ENCODE measurements at places on chromosomes 11 and 22. TPM values are rescaled to one million over a fixed set of nuclear protein-coding genes. Genes with fewer than 3 reads are reported as not detected.

DNA sequence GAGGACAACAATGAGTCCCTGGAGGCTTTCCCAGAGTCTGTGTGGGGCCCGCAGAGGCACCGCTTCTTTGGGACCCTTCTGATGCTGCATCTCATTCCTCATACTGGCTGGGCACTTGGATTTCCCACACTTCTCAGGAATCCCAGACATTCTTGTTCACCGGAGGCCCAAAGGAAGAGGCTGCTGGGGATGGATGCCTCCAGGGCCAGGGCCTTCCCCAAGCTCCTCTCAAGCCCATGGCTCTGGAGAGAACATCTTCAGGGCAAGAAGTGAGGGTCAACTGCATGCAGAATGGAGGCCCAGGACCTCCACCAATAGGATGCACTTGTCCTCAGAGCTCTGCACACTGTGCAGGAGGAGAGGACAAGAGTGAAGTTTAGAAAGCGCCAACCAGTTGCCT is 34.6 kb downstream of the DKK3 start:
- DNase-seq: peak; percentile 57
- H3K4me3 ChIP-seq: no peak overlapping the region
- H3K4me1 ChIP-seq: no peaks in the 10 kb centered on the region
- H3K27ac ChIP-seq: peak overlapping the region; percentile 86

- no peak overlapping the region for H3K4me3 ChIP-seq
- H3K27me3 ChIP-seq: no peaks in the 10 kb centered on the region
- no peak for DNase-seq
- no peaks in the 10 kb centered on the region for H3K36me3 ChIP-seq
These were observed 112.8 kb downstream of the ABTB2 start for GRCh38 chr11:34245041-34245440.

DNA sequence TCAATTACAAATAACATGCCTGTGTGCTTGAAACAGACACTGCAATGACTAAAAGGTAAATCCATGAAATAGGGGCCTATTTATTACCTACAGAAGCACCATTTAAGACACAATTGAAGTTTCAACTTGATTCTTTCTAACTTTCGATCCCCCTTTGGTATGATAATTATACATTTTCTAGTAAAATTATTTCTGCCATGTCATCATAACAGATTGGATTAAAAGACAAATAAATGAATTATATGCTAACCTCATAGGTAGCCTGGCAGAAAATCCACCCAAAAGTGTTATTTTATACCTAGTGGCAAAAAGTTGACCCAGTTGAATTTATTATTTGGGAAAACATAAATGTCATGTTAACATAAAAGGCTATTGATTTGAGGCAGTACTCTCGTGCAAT is 241.1 kb downstream of the RAB38 start:
- DNase-seq: no peak
- H3K27ac ChIP-seq: no peak overlapping the region

DNA sequence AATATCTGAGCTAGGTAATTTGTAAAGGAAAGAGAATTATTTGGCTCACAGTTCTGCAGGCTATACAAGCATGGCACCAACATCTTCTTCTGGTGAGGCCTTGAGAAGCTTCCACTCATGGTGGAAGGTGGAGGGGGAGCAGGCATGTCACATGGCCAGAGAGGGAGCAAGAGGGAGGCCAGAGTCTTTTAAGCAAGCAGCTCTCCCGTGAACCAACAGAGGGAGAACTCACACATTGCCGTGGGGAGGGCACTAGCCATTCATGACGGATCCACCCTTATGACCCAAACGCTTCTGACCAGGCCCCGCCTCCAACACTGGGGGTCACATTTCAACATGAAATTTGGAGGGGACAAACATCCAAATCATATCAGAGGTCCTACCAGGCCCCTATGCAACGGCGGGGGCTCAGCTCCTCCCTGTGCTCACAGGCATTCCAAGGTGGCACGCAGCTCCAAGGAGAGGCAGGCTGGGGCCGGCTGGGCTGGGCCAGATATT is 4.6 kb downstream of the C11orf96 start:
- DNase-seq: no peak
- H3K4me1 ChIP-seq: no peaks in the 10 kb centered on the region
- H3K4me3 ChIP-seq: no peak overlapping the region
- no peak overlapping the region for H3K27ac ChIP-seq
- H3K36me3 ChIP-seq: no peaks in the 10 kb centered on the region
- H3K27me3 ChIP-seq: peaks cover 47% of the 10 kb centered on the region

- no peaks in the 10 kb centered on the region for H3K27me3 ChIP-seq
- peaks cover 11% of the 10 kb centered on the region for H3K4me1 ChIP-seq
- no peaks in the 10 kb centered on the region for H3K36me3 ChIP-seq
- no peak overlapping the region for H3K27ac ChIP-seq
- no peak for DNase-seq
- H3K4me3 ChIP-seq: no peak overlapping the region
These were observed 30.3 kb downstream of the LAYN start for GRCh38 chr11:111570796-111571195.

DNA sequence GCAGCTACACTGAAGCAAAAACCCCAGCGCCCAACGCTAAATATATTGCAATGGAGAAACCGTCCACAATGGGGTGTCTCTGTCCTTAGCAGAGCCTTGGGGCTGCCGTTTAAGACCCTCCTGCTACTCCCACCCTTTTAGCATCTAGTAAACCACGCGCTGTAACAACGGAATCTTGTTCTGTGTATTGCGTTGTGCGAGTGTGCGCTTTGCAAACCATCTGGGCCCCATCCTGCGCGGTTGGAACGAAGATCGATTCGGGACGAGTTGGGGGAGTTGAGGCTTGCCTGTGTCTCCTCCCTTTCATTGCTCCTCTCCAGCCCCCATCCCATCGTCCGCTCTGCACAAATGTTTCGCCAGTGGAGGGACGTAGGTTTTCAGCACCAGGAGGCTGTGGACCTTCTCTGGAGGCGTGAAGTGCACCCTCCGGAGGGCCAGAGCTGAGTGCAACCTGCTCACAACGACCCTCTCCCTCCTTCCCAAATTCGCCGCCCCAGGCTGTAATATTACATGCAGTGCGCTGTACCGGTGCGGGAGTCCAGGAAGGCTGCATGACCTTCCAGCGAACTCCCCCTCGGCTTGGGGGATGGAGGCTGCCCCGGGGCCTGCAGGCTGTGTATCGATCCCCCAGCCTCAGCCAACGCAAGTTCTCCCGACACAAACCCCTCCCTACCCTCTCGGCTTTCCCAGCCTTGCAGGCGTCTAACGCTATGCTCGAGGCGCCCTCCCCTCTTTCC is 1.6 kb upstream of the KMT2A start:
- peak; percentile 67 for DNase-seq
- H3K27ac ChIP-seq: peak overlapping the region; percentile 97
- H3K4me1 ChIP-seq: peaks cover 45% of the 10 kb centered on the region
- no peaks in the 10 kb centered on the region for H3K36me3 ChIP-seq

DNA sequence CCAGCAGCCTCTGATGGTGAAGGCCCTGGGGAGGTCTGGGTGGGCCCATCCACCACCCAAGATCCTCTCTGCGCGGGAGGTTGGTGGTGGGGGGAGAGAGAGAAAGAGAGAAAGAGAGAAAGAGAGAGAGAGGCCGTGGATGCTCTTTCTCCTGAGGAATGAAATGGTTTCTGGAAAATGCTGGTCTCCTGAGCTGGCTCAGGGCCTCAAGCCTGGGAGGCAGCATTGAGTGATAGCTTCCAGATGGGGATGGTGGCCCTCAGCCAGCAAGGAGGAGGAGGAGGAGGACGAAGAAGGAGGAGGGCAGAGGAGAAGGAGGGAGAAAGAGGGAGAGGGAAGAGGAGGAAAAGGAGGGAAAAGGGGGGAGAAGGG is 4.6 kb downstream of the TSPAN32 start:
- DNase-seq: peak; percentile 97
- no peaks in the 10 kb centered on the region for H3K4me1 ChIP-seq
- H3K36me3 ChIP-seq: no peaks in the 10 kb centered on the region
- no peaks in the 10 kb centered on the region for H3K27me3 ChIP-seq
- H3K27ac ChIP-seq: peak overlapping the region; percentile 91
- H3K4me3 ChIP-seq: peak overlapping the region; percentile 7

DNA sequence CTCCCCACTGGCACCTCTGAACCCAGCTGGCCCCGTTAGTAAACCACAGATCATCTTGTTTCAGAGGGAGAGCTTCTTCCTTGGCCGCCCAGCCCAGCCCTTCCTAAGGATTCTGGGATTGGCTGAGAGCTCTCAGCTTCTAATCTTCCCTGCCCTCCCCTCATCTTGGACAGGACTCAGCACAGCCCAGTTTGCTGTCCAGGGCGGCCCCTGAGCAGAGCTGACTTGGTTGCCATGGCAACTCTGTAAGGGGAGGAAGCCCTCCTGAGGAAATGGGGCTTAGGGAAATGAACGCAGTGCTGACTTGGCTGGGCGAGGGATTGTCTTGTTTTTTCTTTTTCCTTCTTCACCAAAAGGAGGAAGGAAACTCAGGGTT is 4.6 kb downstream of the APOL4 start:
- H3K27me3 ChIP-seq: no peaks in the 10 kb centered on the region
- H3K4me3 ChIP-seq: no peak overlapping the region
- peaks cover 25% of the 10 kb centered on the region for H3K4me1 ChIP-seq

GRCh38 chr11:134181707-134182106 is 42.1 kb downstream of the NCAPD3 start:
- no peaks in the 10 kb centered on the region for H3K27me3 ChIP-seq
- H3K4me1 ChIP-seq: no peaks in the 10 kb centered on the region
- peaks cover 6% of the 10 kb centered on the region for H3K36me3 ChIP-seq
- H3K27ac ChIP-seq: no peak overlapping the region
- no peak for DNase-seq

DNA sequence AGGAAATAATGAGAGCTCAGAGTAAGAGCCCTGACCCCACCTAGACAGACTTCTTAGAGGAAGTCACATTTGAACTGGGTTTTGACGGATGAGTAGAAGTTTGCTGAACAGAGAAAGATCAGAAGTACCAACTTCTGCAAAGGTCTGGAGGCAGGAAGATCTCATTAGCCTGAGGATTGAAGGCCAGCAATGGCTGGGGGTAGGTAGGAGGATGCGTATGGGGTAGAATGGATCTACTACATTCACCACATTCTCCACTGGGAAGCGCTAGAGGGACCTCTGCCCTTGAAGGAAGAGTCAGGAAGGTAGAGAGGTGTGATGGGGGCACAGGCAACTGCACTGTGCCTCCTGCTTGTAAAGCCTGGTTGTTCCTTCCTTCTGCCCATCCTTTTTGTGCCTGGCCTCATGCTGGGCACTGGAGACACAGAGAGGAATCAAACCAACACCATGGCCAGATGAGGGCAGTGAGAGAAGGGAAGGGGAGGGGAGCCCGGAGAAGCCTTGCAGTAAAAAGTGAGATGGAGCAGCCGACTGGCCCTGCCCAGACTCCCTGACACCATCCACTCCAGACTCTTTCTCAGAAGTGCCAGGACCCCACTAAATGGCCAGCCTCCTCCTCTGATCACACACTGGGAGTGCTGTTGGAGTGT is 4.9 kb downstream of the TPBGL start:
- H3K4me3 ChIP-seq: no peak overlapping the region
- H3K27ac ChIP-seq: no peak overlapping the region
- H3K4me1 ChIP-seq: peaks cover 32% of the 10 kb centered on the region
- no peaks in the 10 kb centered on the region for H3K36me3 ChIP-seq
- DNase-seq: no peak
- H3K27me3 ChIP-seq: peaks cover 7% of the 10 kb centered on the region

DNA sequence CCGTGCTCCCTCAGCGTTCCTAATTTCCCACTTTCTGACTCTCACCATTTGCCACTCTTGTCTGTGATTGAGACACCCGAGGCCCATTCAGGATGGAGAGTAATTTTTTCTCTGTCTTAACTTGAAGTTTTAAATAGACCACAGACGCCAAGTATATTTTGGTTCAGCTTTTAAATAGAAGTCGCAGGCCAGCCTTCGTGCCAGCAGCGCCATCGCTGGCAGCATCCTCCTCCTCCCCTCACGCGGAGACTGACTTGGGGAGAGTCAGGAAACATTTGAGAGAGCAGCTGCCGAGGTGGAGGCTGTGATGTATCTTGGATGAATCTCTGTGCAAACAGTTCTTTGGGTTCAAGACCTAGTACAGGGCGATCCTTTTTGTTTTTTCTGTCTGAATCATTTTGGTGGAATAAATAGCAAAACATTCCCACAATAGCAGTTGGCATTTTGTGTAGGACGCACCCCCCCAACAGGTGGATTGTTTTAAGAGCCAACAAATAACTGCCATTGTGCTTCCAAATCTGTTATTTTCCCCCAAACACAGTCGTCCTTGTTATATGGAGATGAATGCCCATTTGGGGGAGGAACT is 889 bp upstream of the DMC1 start:
- H3K4me3 ChIP-seq: peak overlapping the region; percentile 75
- H3K27ac ChIP-seq: peak overlapping the region; percentile 85
- H3K27me3 ChIP-seq: no peaks in the 10 kb centered on the region
- H3K36me3 ChIP-seq: no peaks in the 10 kb centered on the region

DNA sequence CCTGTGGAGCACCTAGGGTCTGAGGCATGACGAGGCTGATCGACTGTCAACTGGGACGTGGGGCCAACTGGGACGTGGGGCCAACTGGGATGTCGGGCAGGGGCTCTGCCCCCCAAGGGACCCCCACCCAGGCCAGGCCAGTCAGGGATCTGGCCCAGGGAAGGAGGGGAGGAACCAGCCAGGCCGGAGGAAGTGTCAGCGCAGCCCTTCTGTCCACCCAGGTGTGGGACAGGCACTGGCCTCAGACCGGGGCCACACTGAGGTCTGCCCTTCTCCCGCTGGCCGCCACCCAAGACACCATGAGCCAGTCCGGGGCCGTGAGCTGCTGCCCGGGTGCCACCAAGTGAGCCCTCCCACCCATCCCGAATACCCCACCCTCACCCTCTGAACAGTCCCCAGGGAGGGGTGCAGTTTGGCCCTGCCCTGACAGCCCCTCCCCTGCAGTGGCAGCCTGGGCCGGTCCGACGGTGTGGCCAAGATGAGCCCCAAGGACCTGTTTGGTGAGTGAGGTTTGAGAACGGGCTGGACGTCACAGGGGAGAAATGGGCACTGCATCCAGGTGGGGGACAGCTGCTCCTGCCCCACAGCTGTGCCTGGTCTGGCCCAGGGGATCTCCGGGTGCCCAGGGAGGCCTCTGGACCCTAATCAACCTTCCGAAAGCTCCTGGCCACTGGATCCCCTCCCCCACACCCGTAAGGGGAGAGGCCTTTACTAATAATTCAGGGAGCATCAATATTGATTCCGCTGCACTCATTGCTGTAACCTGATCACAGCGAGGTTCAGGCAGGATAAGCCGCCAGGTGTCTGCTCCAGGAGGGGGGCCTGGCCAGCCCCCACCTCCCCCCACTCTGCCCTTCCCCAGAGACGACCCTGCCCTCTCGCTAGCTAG is 3.3 kb downstream of the EPS8L2 start:
- H3K4me3 ChIP-seq: no peak overlapping the region
- no peaks in the 10 kb centered on the region for H3K36me3 ChIP-seq
- H3K27me3 ChIP-seq: peaks cover 14% of the 10 kb centered on the region
- H3K27ac ChIP-seq: no peak overlapping the region
- no peak for DNase-seq
- peaks cover 31% of the 10 kb centered on the region for H3K4me1 ChIP-seq

- peaks cover 24% of the 10 kb centered on the region for H3K27me3 ChIP-seq
- H3K4me3 ChIP-seq: no peak overlapping the region
- no peak overlapping the region for H3K27ac ChIP-seq
- H3K4me1 ChIP-seq: no peaks in the 10 kb centered on the region
- DNase-seq: no peak
These were observed 6.1 kb downstream of the C11orf96 start for GRCh38 chr11:43948341-43949225.

OR52N4 gene
- not detected for total RNA-seq

HEPN1 gene
- not detected for total RNA-seq

EPS8L2 gene
- total RNA-seq: 8.3 TPM
